Cortex of kidney (tissue), 1 donor: ENCODE measurements at places on chromosomes 1 and 21.

DNA sequence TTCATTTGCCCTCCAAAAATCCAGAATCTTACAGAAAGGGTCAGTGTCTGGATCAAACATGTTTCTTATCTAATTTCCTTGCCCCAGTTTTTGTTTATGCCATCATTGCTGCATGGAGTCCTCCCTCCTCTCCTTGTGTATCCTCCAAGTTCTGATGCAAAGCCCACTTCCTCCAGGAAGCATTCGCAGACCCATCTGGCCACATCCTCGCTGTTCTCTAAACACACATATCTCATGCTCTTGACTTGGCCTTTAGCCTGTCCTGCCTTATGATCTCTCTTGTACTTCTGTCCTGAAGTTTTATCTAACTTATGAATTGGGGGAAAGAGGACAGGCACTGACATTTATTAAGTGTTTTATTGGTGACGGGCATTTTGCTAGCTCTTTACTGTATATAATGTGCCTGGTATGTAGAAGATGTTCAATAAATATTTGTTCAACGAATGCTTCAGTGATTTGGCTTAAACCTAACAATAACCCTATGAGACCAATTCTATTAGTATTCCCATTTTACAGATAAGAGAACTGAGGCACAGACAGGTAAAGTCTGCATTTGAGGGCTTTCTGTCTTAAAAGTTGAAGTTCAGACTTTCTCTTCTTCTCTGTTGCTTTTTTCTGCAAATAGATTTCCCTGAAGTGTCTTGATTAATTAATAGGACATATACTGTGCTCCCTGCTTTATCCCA is 19.2 kb upstream of the ID3 start:
- no peak for DNase-seq

DNA sequence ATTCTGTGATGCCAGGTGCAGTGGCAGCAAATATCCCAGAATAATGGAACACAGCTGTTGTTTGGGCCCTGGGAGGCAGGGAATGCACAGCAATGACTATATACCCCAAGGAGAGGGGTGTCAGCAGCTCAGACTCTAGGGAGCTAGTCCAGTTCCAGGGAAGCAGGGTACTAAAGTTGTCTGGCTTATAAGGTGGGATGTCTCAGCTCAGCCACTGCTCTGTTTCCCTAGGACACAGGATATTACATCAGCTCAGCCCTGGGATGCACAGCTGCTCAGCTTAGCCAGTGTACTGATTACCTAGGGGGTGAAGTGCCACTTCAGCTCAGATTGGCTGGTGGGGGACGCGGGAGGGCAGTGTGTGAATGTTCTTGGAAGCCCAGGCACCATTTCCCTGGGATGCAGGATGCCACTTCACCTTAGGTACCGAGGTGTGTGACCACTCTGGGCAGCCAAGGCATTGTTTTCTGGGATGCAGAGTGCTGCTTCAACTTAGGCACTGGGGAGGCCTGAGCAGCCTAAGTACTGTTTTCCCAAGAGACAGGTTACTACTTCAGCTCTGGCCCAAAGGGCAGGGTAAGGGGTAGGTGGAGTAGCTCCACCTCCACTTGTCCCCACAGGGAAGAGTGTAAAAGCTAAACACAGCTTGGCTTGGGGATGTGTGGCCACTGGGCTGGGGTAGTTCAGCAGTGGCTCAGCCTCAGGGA is 59.4 kb downstream of the DIPK1A start:
- DNase-seq = no peak

GRCh38 chr21:33901412-33902288 is 14.0 kb downstream of the ATP5PO start:
- DNase-seq = no peak

GRCh38 chr1:90187323-90187585 is 192.3 kb downstream of the ZNF326 start:
- no peak for DNase-seq

- DNase-seq = no peak
Observed at GRCh38 chr21:33025489-33026442, at the start of gene OLIG2. Gene OLIG2, plus strand, starts transcription at chr21:33025935. Its CDS starts 928 bp downstream, at chr21:33026863.

DNA sequence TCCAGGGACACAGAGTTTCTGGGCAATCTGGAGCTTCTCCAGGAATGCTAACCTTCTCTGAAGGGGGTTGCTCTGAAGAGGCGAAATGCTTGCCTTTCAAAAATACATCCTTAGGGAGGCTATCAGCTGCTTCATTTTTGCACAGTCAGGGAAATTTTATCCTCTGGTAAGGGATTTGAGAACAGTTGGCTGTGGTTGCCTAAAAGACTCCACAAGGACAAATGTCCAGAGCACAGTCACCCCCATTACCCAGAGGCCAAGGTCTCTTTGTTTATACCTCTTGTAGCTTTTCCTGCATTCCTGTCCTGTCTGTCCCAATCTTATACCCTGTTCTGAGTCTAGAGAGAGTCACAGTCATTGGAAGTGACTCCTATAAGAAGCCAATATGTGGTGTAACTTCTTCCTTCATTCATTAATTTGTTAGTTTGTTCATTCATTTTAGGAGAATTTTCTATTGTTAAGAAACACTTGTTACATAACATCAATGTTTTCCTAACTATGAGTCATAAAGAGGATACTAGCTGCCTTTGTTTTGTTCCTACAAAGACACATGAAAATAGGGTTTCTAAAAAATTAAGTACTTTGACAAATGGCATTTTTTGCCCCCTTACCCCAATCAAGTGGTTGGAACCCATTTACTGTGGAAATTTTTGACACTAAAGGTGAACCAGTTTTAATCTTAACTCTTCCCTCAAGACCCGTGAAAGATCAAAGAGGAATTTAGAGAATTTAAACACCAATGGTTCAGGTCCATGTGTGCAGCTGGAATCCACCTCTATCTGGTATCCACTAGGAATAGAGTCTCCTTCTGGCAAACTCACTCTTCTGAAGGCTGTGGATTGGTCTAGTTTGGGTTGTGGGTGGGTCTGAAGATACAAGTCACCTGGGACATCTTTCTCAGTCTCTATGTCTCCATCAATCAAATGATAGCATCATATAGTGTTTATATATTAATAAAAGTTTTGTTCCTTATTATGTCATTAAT is 47.1 kb downstream of the GPR88 start:
- no peak for DNase-seq

DNA sequence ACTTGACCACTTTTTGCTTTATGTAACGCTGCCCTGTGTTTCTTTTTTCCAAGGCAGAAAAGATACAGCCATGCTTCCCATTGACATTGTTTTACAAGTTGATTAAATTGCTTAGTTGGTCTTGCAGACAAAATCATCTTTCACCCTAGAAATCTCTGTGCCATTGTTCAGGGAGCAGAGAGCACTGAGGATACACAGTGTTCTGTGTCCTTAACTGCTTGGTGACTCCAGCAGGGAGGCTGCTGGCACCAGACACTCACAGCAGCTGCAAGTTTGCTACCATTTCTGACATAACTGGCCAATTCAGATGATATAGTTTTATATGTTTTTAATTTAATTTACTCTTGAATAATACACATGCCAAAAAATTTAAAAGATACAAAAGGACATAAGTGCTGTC is 118.7 kb downstream of the RGS2 start:
- DNase-seq = no peak

DNA sequence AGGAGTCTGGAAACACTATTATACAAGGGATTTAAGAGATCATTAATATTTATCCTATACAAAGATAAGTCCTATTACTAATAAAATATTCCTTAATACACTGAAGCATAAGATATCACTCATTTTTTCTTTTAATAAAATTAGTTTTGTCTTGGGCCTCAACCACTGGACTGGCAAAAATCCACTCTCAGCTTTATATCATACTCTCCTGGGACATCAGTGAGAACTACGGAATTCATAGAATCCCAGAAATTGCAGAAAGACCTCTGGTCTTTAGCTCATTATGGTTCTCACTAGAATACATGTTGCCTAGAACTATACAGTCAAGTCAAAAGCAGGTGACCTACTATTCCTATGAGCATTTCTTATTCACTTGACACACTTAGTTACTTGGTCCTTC is 285.0 kb downstream of the LRRC40 start:
- DNase-seq = no peak

DNA sequence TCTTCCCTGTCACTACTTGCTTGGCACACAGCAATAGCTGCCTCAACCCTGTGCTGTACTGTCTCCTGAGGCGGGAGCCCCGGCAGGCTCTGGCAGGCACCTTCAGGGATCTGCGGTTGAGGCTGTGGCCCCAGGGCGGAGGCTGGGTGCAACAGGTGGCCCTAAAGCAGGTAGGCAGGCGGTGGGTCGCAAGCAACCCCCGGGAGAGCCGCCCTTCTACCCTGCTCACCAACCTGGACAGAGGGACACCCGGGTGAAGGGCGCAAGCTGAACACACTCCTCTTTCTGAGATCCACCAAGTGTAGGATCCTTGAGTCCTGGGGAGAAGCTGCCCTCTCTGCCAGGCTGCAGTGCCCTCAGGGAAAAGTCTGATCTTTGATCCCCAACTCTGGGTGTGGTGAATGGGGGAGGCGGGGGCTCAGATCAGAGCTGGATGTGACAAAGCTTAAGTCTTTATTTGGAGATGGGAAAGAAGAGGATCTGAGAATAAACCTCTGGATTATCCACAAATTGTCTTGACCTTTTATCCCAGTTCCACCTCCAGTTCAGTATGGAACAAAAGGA is 1.2 kb downstream of the RXFP4 start:
- DNase-seq = no peak

DNA sequence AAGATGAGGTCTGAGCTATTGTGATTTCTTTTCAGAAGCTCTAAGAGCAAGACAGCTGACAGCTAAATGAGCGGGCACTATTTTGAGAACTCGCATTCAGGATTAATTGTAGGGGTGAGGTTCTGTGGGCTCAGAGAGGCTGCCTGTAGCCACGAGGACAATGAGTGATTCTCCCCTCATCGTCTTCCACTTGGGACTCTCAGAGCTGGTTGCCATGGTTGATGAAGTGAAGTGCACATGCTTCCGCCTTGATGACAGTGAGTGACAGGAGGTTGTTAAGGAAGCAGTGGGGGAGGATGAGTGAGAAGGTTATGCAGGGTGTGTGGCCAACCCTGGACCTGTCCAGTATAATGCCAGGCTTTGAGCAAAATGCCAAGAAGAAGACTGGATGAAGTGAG is 341.7 kb downstream of the PCP4 start:
- no peak for DNase-seq

GRCh38 chr1:230316864-230317745 is 109.0 kb downstream of the PGBD5 start:
- DNase-seq = no peak
